Occipital lobe (tissue), 3 donors: ENCODE measurements at places on chromosomes 12 and 14.

DNA sequence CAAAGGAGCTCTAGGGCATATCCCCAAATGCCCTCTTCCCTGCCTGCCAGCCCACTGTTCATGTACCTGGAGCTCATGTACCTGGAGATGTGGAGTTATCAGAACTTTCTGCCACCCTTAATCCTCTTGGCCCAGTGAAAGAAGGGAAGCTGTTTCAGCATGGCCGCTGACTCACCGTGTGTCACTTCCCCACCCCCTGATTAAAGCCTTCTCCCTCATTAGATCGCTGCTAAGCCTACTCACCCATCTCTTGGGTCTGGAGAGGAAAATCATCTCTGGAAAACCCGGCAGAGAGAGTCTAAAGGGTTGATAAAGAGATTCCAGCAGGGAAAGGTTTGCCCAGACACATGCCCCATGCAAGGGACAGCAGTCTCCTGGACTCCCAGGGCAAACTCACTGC lies 4.5 kb upstream of the LTBP2 start:
- no peak for DNase-seq

GRCh38 chr12:78081590-78082314 lies 251.1 kb downstream of the NAV3 start:
- DNase-seq: no peak

GRCh38 chr14:45091710-45092109 lies 7.8 kb downstream of the PRPF39 start:
- no peak for DNase-seq

- DNase-seq: no peak
Observed at GRCh38 chr12:1800401-1801302, 19.7 kb upstream of the LRTM2 start.

DNA sequence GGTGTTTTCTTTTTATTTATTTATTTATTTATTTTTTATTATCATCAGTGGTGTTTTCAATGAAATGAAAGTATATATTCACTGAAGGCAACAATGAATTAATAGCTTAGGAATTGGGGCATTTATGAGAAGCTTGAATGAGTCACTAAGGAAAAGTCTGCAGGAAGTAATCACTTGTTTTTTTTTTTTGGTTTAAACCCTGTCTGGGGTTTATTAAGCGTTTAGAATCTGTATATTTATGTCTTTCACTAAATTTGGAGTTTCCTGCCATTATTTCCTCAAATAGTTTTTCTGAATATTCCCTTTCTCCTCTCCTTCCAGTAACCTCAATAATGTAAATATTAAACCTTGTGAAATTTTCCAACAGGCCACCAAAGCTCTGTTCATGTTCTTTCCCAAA lies 85.5 kb downstream of the TESC start:
- DNase-seq: no peak

GRCh38 chr12:131856366-131857097 lies 28.3 kb downstream of the MMP17 start:
- no peak for DNase-seq

- no peak for DNase-seq
Observed at GRCh38 chr12:116609319-116610114, 50.3 kb downstream of the MAP1LC3B2 start.

DNA sequence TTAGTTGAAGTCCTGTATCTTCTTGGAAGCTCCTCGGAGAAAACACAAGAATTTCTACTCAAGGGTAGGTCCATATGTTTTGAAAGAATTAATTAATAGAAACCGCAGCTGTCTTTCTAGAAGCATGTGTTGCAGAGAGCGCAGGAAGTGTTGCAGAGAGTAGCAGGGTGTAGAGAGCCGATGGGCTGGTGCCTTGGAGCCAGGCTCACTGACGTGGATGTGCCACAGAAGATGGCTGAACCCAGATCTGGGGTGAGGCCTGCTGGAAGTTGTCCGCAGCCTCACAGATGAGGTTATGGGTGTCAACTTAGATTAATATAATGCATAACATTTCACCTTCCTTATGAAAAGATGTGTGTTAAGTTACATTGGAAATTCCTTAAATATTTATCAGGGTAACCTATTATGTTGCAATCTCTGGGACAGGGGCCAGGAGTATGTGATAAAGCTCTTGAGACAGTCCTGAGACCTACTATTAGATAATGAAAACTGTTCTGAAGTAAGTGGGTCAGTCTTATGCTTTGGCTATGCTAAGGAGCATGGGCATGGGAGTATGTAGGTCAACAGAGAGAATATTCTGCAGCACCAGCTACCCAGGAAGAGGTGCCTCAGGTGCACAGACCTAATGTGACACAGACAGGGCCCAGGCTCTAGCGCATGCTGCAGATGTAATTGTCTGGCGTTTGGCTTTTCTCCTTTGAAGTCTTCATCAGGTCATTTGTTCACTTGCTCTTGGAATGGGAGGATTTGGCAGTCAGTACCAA lies 973.3 kb downstream of the BCL11B start:
- no peak for DNase-seq

DNA sequence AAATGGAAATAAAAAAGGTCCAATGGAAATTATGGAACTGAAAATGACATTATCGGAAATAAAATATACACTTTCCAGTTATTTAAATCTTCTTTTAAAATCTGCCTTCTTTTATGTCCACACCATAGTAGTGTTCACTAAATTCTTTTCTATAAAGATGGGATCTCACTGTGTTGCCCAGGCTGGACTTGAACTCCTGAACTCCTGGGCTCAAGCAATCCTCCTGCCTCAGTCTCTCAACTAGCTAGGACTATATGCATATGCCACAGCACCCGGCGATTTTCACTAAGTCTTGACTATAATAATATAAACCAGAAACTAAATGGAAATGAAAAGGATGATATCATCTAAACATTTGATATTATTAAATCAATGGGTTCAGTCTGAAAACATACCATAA lies 188.4 kb downstream of the MED13L start:
- no peak for DNase-seq

GRCh38 chr14:66389481-66389880 lies 96.7 kb upstream of the CCDC196 start:
- DNase-seq: no peak

GRCh38 chr12:6375269-6376078 lies at the start of gene SCNN1A:
SCNN1A (minus strand) TSS chr12:6375563; CDS start chr12:6374783, 780 bp downstream.
- DNase-seq: no peak
